Esophagus muscularis mucosa (tissue), 4 donors: ENCODE measurements at places on chromosomes 3 and 15.

- no peak for DNase-seq
- H3K4me3 ChIP-seq, result no peak overlapping the region
- H3K27me3 ChIP-seq, result no peaks in the 10 kb centered on the region
- H3K27ac ChIP-seq, result no peak overlapping the region
- H3K4me1 ChIP-seq, result peaks cover 5% of the 10 kb centered on the region
Measured at GRCh38 chr15:71659730-71660067, 150.7 kb upstream of the NR2E3 start.

- H3K4me1 ChIP-seq, result no peaks in the 10 kb centered on the region
- no peaks in the 10 kb centered on the region for H3K36me3 ChIP-seq
- no peak overlapping the region for H3K27ac ChIP-seq
- no peak for DNase-seq
- no peaks in the 10 kb centered on the region for H3K27me3 ChIP-seq
Measured at GRCh38 chr3:72728329-72728889, 119.8 kb downstream of the SHQ1 start.

GRCh38 chr15:63478243-63478642 is 26.1 kb upstream of the USP3 start:
- peaks cover 47% of the 10 kb centered on the region for H3K4me1 ChIP-seq
- H3K27ac ChIP-seq, result no peak overlapping the region
- no peaks in the 10 kb centered on the region for H3K36me3 ChIP-seq
- no peak for DNase-seq
- no peaks in the 10 kb centered on the region for H3K27me3 ChIP-seq

DNA sequence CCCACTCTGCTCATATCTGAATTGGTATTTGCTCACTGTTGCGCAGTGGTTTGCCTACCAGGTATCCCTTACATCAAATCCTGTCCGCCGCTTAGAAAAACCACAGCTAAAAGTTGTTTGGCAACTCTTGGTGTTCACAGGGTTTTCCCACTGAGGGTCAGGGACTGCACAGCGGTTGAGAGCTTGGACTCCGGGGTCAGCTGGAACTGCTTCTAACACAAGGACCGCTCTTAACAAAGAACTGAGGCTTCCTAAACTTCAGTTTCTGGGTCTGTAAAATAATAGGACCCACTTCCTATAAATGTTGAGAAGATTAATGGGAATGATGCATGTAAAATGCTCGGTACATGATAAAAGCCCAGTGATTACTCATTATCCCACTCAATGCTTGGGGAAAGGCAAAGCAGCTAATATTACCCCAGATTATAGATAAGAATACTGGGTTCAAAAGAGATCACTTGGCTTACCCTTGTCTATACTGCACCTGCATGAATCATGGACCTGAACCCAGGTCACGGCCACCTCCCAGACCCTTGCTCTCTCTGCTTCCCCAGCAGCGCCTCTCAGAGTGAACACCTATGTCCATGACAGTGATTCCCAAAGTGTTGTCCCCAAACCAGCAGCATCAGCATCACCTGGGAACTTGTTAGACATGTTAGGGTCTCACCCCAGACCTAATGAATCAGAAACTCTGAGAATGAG is 36.1 kb downstream of the LIPC start:
- H3K27ac ChIP-seq, result no peak overlapping the region
- no peaks in the 10 kb centered on the region for H3K27me3 ChIP-seq
- no peak overlapping the region for H3K4me3 ChIP-seq
- DNase-seq, result no peak

DNA sequence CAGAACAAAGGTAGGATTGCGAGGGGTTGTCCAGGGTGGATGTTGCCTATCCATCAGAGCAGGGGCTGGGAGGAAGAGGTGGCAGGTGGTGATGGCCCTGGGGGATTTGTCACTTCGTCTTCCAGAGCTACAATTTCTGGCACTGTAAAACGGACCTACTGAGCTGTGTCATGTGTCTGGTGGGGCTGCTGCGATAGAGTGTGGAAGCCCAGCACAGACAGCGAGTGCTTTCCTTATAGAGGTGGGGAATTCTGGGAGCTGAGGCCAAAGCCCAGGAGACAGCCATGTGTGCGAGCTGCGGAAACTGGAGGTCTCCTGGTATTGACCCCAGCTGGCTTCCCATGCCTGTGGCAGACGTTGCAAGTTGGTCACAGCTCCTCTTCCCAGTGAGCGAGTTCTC is 61.2 kb upstream of the SEC22A start:
- no peak for DNase-seq
- H3K4me1 ChIP-seq, result no peaks in the 10 kb centered on the region
- no peak overlapping the region for H3K4me3 ChIP-seq
- no peaks in the 10 kb centered on the region for H3K27me3 ChIP-seq
- no peak overlapping the region for H3K27ac ChIP-seq
- peaks cover under 1% of the 10 kb centered on the region for H3K36me3 ChIP-seq
